DMS 273 treated with DMSO at 0.1 percent for 48 hours (cell line): ENCODE measurements at places on chromosomes 6 and 20.
A peak's percentile ranks its signal among the peaks of the same experiment; 100 is the strongest.

GRCh38 chr6:49782725-49783124 lies 4.4 kb downstream of the PGK2 start:
- DNase-seq, result no peak

DNA sequence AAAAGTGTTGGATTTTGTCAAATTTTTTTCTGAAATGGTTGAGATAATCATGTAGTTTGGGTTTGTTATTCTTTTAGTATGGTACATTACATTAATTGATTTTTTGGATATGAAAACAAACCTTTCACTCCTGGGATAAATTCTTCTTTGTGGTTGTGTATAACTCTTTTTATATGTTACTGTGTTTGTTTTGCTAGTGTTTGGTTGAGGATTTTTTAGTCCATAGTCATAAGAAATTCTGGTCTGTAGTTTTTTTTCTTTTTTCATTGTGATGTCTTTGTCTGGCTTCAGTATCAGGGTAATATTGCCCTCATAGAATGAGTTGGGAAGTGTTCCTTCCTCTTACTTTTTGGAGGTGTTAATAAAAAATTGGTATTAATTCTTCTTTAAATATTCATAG lies 122.2 kb upstream of the ATXN1 start:
- no peak for DNase-seq

DNA sequence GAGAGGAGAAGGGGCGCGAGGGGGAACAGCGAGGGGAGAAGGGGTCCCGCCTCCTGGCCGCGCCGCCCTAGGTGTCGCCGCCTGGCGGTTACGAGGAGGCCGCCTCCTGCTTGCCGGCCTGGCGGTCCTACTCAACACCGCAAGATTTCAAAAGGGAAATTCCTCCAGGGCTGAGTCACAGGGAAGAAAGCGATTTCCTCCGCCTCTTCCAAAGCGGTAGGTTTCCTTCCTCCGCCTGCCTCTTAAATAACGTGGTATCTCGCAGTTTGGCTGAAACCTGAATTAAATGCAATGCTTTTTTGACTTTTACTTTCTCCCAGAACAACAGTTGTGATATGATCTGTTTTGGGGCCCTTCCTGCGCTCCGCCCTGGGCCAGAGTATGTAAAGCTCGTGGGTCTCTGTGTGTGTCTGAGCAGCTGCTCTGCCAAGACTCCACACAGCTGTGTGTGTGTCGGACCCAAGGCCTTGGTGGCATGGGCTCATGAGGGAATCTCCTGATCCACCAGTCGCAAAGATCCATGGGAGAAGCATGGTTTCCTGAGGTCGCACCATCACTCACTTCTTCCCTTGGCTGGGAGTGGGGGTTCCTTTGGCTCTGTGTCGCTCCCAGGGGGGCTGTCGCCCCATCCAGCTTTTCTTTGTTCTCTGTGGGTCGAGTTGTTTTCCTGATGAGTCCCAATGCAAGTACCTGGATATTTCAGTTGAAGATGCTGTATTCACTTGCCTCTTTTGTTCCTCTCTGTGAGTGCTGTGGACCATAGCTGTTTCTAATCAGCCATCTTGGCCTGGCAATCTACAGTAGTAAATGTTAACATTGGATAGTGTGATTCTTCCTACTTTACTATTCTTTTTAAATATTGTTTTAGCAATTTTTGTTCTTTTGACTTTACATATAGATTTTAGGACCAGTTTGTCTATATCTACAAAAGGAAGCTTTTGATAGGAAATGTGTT lies 31.6 kb upstream of the NOTCH4 start:
- no peak for DNase-seq

DNA sequence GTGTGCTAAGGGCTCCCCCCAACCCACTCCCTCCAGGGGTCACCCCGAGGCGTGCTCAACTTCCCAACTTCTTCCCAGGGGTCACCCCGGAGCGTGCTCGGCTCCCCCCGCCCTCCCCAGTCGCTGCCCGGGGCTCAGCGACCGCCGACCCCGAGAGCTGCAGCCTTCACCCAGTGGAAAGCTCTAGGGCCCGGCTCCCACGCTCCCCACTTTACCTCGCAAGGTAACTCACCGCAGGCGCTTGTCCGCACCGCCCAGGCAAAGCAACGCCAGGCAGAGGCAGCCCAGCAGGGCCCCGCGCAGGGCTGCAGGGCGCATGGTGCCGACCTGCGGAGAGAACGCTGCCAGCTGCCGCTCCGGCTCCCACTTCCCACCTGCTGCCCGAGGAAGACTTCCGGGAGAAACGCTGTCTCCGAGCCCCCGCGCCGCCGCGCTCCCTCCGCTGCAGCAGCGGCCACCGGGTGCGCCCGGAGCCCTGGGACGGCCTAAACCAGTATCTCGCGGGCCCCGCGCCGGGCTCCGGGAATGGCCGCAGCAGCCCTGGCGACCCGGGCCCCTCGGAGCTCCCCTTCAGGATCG lies 396 bp downstream of the RNASET2 start:
- DNase-seq, result no peak

DNA sequence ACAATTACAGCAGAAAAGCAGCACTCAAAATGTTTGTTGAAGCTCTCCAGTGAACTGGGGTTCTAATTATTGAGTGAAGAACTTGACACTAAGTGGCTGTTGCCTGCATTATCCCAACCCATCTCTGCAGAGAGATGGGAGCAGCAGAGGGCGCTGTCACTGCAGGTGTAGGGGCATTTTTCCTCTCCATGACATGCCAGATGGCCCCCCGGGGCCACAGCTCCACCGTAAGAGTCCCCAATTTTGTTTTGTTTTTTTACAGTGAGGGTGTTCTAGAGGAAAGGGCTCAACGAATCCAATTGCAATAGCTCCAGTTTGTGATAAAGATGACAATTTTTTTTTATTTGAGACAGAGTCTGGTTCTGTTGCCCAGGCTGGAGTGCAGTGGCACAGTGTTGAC lies 1.9 kb upstream of the FUCA2 start:
- no peak for DNase-seq

DNA sequence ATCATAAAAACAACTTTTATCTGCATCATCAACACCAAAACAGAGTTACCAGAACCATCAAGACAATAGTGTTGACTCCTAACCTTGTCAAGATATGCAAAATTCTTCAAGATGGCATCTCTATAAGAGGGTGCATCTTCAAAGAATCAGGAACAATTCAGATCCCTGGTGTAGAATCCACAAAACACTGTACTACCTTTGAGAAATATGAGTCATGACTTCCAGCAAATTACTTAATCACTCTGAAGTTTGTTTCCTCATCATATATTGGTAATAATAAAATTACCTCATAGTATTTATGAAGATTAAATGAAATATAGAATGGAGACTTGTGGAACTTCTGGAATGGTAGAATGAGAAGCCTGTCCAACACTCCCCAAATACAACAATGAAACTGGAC lies 221.3 kb upstream of the SUPT3H start:
- no peak for DNase-seq

DNA sequence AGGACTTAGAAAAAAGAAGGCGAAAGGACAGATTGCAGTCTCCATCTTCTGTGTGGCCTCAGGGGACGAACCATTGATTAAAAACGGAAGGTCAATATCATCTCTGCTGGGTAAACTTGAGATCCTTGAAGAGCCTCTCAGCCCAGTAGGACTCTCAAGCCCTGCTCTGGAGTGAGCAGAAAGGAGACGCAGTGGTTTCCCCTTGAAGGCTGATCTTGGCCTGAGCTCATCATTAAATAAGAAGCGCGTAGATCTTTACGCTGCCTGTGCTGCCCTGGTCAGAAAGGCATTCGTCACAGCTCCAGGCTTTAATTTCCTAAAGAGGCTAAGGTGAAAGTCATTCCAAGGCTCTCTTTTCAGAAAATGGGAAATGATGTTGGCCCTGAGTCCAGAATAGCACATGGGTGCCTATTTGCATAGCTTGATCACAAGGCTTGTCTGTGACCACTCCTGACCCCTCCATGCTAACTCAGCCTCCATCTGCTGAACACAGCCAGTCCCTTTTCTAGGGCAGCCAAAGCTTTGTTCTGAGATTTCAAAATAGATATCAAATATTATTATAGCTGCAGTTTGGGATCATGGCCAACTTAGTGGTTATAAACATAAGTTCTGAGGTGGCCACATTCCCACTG lies 29.3 kb upstream of the XRN2 start:
- DNase-seq, result no peak

DNA sequence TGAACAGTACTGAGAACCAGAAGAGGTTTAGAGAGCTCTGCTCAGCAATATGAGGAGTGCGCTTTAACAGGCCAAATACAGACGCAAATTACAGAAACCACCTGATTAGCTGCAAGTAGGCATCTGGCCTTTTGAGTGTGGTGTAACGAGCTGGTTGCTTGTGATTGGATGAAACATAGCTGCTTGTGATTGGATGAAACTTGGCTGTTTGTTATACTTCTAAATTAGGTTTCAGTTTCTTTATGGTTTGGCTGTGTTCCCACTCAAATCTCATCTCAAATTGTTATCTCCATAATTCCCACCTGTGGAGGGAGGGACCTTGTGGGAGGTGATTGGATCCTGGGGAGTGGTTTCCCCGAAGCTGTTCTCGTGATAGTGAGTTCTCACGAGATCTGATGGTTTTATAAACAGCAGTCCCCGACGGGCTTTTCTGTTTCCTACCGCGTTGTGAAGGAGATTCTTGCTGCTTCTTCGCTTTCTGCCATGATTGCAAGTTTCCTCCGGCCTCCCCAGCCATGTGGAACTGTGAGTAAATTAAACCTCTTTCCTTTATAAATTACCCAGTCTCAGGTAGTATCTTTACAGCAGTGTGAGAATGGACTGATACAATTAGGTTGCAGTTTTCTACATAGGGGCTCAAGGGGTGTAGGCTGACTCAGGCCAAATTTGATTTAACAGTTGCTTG lies 655.9 kb upstream of the MAN1A1 start:
- DNase-seq, result no peak

DNA sequence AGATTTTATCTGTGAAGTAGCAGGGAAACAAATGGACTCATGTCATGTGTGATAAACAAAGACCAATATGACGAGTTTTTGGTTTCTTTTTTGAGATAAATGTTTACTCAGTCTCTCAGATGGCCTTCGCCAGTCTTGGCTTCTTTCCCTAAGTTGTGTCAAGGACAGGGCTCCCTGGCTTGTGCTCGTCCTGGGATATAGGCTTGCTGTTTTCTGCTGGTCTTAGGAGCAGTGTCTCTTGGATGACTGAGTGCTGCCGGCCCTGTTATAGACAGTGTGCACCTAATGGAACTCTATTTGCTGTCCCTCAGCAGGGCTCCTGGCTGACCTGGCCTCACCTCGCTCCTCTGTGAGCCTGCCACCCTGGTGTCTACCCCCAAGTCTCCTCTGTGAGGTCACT lies 324.1 kb upstream of the SYNCRIP start:
- no peak for DNase-seq

DNA sequence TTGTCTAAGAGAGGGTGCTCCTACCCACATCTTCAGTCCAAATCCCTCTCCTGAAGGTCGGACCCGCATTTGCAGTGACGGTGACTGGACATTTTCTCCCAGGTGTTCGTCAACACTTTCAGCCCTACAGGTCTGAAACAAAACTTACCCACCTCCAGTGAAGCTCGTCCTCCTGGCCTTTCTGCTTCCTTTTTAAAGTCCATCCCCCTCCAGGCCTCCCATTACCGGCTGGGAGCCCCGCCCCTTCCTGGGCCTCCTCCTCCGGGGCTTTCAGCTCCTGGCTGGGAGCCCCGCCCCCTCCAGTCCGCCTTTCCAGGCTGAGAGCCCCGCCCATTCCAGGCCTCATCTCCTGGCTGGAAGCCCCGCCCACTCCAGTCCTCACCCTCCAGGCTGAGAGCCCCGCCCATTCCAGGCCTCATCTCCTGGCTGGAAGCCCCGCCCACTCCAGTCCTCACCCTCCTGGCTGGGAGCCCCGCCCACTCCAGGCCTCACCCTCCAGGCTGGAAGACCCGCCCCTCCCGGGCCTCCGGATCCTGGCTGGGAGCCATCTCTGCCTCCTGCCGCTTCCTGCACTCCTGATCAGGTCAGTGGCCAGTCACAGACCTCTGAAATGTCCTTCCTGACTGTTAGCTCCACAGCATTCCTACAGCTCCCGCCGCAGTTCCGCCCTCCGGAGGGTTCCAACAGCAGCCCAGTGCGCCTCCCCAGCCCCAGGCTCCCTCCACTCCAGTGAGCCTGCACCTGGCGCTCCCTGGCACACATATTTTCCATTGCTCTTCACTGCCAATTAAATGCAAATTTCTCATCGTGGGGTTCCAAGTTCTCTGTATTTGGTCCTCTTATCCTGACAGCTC lies 98.5 kb downstream of the LY86 start:
- peak; percentile 96 for DNase-seq

DNA sequence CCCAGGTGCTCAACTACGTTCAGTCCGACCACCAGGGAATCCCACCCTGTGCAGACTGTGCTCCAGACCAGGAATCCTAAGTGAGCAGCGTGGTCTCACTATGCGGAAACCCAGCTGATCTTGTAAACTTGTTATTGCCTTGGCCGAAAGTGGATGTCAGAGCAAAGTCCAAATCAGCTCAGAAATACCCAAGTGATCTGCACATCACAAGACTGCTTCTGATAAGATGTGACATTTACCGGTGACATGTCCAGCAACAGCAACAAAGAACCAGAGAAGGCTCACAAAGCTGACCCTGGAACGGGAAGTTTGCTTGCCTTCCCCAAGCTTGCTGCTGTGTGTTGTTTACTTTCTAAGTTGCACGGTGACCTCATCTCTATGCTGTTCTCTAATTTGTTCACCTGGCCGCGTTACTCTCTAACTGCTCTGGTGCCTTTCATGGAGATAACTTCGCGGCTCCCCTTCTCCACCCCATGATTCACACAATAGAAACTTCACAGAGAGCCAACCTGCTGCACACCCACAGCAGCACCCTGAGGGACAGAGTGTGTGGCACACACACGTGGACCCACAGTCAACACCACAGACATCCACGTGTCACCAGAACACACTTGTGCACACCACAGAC lies 1.7 kb downstream of the BNIP5 start:
- no peak for DNase-seq

GRCh38 chr20:59672576-59672975 lies 68.2 kb downstream of the PHACTR3 start:
- DNase-seq, result no peak

DNA sequence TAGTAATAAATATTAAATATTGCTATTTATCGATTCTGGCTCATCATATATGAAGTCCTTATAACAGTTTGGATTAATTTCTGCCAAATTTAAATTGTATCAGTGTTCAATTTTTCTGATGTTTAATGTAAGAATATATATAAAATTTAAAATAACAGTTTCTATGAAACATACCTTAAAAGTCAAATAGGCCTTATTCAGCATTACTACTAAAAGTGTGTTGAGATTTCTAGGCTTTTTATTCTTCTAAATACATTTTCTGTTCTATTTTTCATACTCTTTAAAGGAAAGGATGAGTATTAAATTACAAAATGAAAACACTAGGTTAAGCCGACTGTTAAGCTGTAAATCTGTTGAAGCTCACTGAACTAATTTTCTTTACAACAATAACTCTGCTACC lies 13.6 kb downstream of the PERP start:
- DNase-seq, result no peak
